ENCODE measurements at places on chromosomes 7 and 10.

GRCh38 chr7:90917539-90917938, 321.4 kb downstream of the CDK14 start:
- DNase-seq, result no peak

DNA sequence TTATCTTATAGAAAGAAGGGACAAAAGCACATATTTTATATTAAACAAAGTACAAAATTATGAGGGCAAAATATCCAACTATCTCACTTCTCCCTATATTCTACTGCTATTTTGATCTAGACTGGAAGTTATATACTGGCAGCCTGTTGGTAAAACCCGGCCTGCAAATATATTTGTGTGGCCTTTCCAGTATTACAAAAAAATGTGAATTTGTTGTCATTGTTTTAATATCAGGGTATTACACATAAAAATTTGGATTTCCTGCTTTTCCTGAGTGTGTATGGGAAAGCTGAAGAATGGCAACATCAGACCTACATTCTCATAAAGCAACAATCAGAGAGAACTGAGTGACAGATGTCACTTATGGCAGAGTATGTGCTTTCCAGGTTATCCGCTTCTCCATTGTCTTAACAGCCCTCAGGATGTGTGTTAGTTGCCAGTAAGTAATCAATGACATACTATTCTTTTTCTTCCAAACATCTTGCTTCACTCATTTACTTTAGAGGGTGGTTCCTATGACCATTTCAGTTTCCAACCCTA, 7.3 kb downstream of the SYPL1 start:
- no peak for DNase-seq

- DNase-seq, result no peak
Measured at GRCh38 chr10:44961230-44961571, 1.6 kb downstream of the RASSF4 start.

- DNase-seq, result peak; percentile 79
Measured at GRCh38 chr10:101297901-101298486, 56.0 kb upstream of the BTRC start.

- DNase-seq, result no peak
Measured at GRCh38 chr7:24609059-24609458, 35.8 kb downstream of the PALS2 start.

GRCh38 chr7:153934629-153935028, 117.6 kb upstream of the DPP6 start:
- DNase-seq, result no peak

DNA sequence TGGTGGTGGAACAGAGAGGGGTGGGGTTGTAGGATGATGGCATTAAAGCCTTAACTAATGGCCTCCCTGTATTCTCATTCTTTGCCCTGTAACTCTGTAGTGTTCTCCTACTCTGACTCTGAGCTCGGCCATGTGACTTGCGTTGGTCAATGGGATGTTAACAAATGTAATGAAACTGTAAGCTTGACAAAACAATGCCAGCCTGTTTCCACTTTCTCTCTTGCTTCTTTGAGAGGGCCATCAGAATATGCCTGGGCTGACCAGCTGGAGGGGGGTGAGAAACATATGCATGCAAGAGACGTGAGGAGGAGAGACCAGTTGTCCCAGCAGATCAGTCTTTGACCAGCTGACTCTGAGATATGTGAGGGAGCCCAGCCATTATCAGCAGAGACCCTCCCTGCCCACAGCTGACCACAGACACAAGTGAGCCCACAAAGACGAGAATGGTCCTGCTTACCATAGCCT, 100.6 kb downstream of the ICA1 start:
- no peak for DNase-seq

DNA sequence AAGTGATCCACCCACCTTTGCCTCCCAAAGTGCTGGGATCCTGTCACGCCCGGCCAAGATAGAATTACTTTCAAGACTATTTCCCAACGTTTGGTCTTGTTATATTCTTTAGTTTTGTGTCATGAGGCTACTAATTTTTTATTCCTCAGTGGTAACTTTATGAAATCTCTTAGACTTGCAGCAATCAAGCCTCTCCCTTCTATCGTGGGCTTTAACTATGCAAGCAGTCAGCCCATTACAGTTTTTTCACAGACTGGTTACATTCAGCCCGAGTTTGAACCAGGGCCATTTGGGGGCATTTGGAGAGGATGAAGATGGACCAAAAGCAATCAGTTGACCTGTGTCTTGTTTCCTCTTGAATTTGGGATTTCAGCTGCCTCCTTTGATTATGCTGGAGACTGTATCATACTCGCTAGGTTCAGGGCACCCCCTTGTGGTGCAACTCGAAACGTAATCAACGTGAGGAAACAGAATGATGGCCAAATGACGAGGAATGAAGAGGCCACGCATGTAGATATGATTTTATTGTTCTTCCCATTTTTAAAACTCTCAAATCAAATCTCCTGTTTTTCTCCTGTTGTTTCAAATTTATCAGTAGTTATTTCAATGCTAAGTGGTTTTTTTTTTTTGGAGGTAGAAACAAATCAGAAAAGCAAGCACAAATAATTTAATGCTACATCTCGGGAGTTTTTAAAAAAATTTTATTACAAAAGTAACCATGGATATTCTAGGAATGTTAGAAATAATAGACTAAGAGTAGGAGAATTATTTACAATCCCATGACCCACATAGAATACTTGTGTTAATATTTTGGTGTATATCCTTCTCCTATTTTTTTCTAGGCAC, 151.6 kb downstream of the KIAA1217 start:
- DNase-seq, result peak; percentile 80

DNA sequence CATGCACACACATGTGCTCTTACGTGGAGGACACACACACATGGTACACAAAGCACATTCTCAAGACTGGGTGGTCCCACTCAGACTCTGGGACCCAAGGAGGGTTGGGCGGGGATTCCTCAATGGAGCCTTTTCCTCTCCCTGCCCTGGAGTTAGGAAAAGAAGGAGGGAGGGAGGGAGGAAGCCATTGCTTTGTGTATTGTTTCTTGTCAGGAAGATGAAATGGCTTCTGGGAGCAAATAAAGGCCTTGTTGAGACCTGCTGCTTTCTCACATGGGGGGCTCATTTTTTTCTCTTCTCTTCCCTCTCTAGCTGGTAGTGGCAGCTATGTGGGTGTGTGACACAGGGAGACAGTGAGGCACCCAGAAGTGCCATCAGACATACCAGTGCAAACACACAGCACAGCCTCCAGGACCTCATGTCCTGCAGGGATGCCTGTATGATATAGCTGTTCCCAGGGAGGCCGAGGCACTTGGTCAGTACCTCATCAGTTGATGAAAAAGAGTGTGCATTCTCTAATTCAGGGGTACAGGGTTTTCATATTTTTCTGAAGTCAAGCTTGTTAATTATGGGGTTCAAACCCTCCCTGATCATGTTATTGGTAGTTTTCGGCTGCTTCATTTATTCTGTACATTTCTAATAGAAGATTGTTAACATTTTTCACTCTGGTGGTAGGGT, 5.7 kb downstream of the AQP1 start:
- no peak for DNase-seq

GRCh38 chr7:3573151-3573550, 272.1 kb downstream of the SDK1 start:
- no peak for DNase-seq

- DNase-seq, result no peak
Measured at GRCh38 chr7:33821970-33822369, 83.4 kb upstream of the BMPER start.
